Stimulated activated CD8-positive, alpha-beta memory T cell treated with anti-CD3 and anti-CD28 coated beads, Interleukin-7, amount 100 ng/mL, for 48 hours (primary cell): ENCODE measurements at places on chromosomes 7 and 10.

DNA sequence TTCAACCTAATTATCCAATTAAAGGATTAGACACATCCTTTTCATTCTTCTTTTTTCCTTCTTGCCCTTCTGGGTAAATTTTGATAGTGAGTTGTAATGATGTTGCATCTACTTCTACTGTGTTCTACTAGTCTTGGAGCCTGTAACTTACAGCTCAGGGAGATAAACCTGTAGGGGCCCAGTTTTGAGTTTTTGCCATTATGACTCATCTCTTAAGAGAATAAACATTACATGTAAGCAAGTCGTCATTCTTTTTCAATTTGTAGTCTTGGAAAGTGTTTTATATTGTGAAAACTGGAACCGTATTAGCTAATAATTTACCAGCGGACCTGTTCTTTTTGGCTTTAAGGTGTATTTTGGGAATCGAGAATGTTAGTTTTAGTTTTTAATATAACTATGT is 89.7 kb upstream of the RPA3 start:
- DNase-seq = no peak

- no peak for DNase-seq
Measured at GRCh38 chr7:87028636-87029035, 30.8 kb downstream of the ELAPOR2 start.

DNA sequence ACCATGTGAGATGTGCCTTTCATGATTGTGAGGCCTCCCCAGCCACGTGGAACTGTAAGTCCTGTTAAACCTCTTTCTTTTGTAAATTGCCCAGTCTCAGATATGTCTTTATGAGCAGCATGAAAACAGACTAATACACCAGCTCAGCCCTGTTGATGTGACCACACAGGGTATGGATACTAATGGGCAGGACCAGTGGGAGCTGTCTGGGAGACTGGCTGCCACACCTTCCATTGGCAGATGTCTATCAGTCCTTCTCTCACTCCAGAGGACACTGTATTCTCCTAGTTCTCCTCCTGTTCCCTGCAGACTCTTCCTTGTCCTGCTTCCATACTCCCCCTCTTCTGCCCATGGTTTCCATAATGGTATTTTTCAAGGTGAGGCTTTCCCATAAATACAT is 104.4 kb downstream of the PRLHR start:
- no peak for DNase-seq

DNA sequence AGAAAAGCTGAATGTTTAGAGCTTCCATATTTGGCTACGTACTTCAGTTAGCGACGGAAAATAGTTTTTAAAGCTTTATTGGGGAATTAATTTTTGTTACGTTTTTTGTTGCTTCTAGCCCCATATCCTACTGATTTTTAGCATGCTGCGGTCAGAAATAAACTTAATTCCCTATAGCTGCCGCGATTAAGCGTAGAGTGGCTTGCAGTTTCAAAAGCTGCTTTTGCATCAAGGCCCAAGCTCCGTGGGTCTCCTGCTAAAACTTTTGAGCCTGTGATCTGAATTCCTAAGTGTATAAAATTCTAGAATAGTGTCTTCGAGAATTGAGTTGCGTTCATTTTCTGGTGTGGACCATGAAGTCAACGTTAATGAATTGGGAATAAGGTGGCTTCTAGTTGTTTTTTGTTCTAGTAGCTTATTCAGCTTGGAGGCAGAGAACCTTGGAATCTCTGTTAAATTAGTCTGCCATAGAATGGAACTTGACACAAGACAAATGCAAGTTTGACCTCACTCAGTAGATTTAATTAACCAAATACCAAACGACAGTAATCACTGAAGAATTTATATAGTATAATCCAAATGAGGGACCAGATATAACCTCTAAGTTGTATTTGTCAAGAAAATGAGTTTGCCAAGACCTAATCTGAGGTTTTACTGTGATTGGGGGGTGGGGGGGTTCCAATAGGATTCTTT is 977 bp downstream of the CALU start:
- no peak for DNase-seq

DNA sequence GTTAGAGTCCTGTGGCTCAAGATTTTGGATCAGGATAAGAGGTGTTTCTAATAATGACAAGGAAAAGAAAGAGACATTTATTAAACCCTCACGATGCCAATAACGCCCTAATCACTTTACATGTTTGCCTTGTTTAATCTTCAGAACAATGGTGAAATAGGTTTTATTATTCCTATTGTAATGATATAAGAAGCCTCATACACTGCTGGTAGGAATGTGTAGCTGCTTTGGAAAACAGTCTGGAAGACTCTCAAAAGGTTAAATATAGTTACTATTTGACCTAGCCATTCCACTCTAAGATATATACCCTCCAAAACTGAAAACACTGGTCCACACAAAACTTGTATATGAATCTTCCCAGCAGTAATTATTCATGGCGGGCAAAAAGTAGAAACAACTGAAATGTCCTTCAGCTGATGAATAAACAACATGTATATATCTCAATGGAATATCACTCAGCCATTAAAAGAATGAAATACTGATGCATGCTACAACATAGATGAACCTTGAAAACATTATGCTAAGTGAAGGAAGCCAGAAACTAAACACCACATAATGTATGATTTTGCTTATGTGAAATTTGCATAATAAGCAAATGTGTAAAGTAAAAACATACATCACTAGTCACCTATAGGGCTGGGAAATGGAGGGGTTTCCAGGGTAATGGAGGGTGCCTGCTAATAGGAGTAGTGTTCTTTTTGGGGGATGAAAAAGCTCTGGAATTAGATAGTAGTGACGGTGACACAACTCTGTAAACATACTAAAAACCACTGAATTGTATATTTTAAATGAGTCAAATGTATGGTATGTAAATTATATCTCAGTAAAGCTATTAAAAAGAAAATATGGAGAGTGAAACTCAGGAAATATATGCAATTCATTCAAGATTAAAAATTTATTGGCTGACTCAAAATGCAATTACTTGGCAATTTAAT is 76.9 kb upstream of the ANK3 start:
- DNase-seq = no peak

- no peak for DNase-seq
Measured at GRCh38 chr10:79422178-79422892, 23.1 kb downstream of the ZCCHC24 start.

DNA sequence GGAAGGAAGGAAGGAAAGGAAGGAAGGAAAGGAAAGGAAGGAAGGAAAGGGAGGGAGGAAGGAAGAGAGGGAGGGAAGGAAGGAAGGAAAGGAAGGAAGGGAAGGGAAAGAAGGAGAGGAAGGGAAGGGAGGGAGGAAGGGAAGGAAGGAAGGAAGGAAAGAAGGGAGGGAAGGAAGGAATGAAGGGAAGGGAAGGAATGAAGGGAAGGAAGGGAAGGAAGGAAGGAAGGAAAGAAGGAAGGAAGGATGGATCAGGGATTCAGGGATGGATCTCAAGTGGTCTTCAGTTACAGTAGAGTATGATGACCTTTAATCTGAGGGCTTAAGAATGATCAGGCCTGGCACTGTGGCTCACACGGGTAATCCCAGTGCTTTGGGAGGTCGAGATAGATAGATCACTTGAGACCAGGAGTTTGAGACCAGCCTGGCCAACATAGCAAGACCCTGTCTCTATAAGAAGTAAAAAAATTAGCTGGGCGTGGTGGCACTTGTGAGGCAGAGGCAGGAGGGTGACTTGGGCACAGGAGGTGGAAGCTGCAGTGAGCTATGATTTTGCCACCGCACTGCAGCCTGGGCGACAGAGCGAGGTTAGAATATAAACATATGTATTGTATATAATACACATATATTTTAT is 760 bp upstream of the FOXK1 start:
- no peak for DNase-seq

DNA sequence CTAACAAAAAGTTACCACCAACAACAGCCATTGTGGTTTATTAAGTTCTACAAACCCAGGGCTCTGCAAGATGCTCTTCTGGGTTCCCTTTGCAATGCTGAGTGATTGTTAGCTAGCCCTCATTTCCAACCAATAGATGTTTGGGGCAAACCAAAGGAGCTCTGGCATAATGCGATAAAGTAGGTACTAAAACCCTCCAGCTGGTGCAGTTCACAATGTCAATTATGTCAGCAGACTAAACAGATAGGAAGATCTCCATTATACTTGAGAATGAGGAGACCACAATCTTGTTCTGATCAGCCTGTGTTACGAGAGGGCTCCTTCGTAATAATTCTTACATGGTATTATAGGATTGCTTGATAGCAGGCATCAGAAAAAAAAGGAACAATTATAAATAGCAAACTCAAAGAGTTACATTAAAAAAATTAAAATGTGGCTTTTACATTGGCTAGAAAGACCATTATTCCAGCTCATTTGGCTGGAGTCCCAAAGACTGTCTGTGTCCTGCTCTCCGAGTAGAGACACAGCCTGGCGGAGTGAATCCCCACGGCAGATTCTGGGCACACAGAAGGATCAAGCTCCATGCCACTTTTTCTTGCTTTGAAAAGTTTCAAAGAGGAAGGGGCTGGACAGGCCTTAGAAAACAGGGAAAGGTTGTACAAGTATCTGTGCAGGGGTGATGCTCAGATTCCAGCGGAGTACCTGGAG is 93.8 kb downstream of the ZRANB1 start:
- no peak for DNase-seq

GRCh38 chr10:5445006-5445405 is 32.6 kb downstream of the NET1 start:
- no peak for DNase-seq

GRCh38 chr7:24233386-24233785 is 50.6 kb upstream of the NPY start:
- no peak for DNase-seq

- DNase-seq = no peak
Measured at GRCh38 chr10:110613341-110613995, 30.7 kb upstream of the RBM20 start.

- DNase-seq = no peak
Measured at GRCh38 chr7:2013381-2014311, 219.1 kb downstream of the MAD1L1 start.

GRCh38 chr7:75658802-75659201 is 79.9 kb downstream of the HIP1 start:
- DNase-seq = no peak

DNA sequence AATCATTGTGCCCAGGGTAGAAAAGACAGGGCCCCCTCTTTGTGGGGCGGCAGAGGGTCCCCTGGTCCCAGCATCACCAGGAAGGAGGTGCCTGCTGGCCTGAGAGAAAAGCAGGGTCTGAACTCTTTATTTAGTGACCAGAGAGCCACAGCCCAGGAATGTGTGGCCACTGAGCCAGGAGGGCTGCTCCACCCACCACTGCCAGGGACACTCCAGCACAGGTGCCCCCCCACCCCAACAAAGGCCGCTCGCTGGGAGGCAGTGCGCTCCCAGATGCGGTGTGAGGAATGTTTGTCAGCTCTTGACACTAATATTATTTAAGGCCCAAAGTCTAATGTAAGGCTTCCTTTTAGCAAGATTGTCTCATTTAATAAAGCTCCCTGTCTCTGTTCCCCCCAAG is 59.6 kb upstream of the ZMIZ1 start:
- DNase-seq = no peak

- DNase-seq = no peak
Measured at GRCh38 chr7:98483276-98483963, 82.5 kb upstream of the BAIAP2L1 start.

GRCh38 chr7:75818472-75818871 is 4.9 kb upstream of the CCL24 start:
- no peak for DNase-seq

DNA sequence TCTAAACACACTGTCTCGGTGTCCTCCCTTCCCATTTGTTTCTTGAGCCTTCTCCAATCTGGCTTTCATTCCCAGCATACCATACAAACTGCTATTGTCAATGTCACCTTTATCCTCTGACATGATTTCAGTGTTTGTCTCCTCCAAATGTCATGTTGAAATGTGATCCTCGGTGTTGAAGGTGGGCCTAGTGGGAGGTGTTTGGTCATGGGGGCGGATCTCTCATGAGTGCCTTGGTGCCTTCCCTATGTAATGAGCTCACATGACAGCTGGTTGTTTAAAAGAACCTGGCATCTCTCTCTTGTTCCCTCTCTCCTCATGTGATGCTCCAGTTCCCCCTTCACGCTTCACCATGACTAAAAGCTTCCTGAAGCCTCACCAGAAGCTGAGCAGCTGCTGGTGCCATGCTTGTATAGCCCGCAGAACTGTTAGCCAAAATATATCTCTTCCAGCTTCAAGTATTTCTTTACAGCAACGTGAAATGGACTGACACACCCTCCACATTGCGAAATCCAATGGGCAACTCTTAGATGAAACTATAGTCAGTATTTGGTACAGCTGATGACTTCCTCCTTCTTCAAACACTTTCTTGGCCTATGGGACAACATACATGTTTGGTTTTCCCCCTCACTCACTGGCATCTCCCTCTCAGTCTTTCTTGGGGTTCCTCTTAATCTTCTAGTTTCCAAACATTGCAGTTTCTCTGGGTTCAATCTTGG is 27.8 kb downstream of the RNLS start:
- no peak for DNase-seq

DNA sequence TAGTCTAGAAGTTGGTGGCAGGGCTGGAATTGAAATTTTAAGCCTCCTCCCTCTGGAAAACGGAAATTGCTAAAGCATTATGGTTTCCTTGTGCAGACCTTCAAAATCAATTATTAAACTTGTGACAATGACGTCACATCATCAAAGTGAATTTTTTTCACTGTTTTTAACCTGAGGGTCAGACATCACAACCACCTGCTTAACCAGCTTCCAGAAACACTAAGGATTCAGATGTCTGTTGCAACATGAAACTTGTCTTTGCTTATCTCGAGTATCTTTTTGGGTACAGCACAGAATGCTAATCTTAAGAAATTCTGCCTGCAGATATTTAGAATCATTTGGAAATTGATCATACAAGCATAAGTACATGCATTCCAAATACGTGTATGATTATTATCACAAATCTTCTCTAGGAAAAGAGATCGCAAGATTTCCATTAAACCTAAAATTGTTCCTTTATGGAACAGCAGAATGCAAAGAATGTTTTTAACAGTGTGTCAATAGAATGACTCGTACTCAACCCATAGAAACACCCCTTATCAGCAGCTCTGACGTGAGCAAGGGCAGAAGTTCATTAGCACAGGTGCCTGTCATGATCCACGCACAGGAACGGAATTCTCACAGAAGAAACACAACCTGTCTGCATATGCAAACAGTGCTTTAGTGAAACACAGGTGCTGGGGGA is 4.1 kb upstream of the GTPBP4 start:
- DNase-seq = no peak

DNA sequence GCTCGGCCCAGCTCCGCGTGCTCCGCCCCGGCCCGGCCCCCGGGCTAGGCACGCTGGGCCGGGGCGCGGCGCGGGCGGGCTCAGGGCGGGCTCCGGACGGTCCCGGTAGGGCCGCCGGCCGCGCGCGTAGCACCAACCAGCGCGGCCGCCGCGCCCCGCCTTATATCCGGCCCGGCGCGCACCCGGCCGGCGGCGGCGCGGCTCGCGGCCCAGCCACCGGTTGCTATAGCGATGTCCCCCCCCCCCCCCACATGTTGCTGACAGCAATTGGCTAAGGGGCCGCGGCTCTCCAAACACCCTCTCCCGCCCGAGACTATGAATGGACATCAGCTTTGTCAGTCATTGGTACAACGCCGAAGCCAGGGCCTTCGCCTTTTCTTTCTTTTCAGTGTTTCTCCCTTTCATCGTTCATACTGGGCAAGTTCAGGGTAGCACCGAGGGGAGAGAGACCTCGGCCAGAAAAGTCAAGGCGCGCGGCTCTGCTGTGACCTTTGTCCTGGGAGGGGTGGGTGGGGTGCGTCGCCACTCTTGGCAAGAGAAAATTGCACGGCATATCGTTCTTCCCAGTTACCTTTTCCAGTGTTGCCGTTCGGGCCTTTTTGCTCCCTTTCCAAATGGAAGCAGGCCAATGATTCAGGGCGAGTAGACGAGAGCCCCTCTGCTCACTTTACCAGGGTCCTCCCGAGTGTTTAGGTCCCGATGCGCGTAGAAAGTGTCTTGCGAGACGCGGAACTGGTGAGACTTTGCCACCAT is 354.2 kb downstream of the DNAJB6 start:
- DNase-seq = no peak
